ENCODE measurements at places on chromosomes 4 and X.

DNA sequence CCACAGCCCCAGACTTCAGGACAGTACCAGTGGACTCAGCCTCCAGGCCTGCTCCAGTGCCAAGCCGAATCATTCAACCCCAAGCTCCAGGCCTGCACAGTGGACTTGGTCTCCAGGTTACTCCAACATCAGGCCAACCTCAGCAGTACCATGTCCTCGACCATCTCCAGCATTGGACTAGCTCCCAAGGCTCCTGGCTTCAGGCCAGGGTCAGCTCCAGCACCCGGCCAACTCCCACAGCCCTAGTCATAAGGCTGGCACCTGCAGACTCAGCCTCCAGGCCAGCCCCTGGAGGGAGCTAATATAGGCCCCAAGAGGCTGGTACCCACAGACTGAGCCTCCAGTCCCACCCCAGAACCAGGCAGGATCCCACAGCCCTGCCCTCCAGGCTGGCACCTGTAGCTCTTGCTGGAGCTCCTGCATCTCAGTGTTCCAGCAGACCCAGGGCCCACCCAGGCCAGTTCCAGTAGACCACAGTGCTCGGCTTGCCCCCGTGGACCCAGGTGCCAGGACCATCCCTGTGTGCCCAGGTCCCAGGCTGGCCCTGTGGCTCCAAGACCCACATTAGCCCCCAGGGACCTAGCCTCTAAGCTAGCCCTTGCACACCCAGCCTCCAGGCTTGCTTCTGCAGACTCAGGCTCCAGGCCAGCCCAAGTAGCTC lies 25.6 kb downstream of the ZMAT1 start:
- DNase-seq = no peak

DNA sequence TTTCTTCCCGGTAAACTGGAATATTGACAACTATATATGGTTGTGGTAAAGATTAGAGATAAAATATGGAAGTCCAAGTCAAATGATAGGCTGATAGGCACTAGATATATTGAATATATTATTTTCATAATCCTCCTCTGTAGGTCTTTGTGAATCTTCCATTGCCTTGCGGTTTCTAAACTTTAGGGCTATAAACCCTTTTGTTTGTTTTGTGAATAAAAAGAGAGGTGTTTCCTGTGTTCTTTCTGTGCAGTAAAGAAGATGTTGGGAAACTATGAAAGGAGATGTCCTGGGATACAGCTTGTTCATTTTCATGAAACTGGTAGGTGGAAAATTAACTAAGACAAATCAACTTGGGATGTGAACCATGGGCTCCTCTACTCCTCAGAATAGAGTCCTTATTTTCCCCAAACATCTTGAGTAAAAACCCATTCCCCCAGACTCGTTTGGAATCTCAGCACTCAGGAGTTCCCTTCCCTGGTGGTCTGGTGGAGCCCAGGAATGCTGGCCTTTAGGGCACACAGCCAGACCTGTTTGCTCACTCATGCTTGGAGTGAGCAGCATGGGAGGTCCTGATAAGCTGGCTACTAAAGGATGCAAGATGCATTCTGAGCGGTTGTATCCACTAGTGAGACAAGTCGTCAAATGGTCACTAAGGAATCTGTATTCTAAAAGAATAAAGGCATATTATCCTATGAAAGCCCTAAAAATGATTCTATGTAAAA lies 22.2 kb downstream of the PRDM8 start:
- no peak for DNase-seq

DNA sequence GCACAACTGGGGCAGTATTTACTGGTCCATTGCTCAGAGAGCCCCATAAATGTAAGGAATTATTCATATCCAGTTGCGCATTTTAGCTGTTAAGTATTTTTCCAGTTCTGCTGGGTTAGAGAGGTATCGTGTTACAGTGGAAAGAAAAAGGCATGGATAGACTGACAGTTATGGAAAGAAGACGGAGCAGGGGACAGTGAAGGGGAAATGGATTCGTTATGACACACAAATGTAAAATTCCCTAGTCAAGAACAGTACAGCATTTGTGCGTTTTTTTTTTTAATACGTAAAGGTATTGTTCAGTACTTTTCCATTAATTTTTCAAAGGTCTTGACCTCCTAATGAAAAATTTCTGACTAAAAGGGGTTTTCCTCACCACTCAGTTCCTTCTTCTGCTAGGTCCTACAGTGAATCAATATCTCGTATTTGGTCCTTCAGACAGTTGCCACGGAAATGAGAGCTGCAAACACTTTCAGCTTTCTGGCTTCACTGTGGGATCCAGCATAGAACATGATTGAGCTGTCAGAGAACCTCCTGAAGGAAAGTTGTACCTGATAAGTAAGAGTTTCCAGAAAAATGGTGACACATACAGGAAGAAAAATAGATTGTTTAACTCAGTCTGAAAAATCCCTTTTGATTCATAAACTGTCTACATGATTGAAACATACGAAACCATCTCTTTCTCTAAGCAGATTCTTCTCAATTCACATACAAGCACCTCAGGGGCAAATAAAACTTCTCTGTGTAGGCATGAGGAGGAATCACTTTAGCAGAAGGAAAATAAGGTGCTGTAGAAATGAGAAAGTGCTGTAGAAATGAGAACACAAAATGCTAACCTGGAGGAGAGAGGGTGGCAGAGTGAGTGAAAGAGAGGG lies 21.8 kb upstream of the BBS12 start:
- DNase-seq = no peak

DNA sequence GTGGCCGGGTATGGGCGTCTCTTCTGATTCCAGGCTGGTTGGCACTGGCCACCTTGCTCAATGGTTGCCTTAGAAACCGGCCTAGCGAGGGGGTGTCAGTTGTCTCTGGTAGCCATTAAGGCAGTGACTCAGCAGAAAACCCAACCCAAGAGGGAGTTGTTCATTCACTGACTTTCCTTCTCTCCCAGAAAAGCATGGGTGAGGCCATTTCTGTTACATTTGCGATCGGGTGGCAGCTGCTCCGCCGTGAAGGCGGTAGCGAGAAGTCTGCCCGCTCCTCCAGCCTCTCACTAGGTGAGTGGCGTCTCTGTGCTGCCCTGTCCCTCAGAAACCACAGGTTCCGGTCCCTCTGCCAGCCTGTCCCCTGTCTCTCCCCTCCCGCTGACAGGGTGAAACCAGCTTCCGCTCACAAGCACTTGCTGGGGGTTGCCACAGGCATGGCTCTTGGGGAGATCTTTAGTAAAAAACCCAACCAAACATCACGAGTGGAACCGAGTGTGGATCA lies 17.4 kb downstream of the IRAK1 start:
- DNase-seq = peak; percentile 58

DNA sequence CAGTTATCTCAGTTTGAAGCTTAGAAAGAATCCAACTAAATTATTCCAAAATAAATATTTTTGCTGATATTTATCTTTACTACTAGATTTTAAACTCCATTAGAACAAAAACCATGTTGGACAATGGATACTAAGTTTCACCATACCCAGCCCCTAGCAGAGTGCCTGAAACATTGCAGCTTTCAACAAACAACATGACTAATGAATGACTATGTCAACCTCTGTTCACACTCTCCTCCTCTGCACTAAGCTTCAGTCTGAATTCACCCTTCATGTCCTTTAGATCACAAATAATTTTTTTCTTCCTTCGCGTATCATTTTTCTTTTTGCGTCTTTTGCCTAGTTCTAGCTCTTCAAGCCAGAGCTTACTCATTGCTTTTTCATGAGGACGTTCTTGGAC lies 315.2 kb downstream of the PCDH10 start:
- DNase-seq = no peak
